M059J (cell line): ENCODE measurements at places on chromosomes 1 and 21.

- no peak for DNase-seq
These were observed 82.8 kb downstream of the LRRC53 start for GRCh38 chr1:74429580-74429979.

DNA sequence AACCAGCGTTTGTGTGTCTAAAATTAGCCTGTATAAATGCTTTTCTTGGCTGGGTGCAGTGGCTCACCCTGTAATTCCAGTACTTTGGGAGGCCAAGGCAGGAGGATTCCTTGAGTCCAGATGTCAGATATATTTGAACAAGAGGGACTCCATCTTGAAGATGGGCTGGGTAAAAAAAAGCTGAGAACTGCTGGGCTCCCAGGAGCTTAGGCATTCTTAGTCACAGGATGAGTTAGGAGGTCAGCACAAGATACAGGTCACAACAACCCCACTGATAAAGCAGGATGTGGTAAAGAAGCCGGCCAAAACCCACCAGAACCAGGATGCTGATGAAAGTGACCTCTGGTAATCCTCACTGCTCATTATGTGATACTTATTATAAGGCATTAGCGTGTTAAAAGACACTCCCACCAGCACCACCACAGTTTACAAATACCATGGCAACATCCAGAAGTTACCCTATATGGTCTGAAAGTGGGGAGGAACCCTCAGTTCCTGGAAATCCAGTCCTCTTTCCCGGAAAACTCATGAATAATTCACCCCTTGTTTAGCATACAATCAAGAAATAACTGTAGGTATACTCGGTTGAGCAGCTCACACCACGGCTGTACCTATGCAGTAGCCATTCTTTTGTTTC, 36.2 kb upstream of the ZNF496 start:
- peak; percentile 87 for DNase-seq

DNA sequence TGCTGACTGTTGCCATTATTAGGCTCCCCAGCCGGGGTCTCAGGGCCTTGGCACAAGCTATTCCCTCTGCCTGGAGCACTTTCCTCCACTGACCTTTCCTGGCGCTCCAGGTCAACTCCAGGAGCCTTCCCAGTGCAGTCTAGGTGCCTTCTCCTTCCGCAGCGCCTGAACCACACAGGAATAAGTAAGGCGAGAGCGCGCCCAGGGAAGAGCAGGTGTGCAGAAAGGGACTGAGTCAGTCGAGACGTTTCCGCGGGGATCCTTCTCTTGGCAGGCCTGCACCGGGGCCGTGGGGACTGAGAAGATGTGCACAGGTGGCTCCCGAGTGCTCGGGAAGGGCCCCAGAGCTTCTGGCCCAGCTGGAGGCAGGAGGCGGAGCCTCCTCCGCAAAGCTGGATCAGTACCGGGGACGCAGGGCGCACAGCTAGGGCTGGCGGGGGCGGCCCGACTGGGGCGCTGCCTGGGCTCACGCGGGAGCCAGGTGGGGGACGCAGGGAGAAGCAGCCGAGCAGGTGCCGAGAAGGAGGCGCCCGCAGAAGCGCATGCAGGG, 765 bp upstream of the BMP8A start:
- no peak for DNase-seq

GRCh38 chr1:86396498-86396890, 371 bp upstream of the ODF2L start:
- no peak for DNase-seq

GRCh38 chr1:78843546-78843945, 163.0 kb downstream of the ADGRL4 start:
- DNase-seq = peak; percentile 18

- DNase-seq = no peak
These were observed 7.0 kb downstream of the KCND3 start for GRCh38 chr1:111982428-111982827.

GRCh38 chr1:101996825-101997465, at the start of gene OLFM3:
Gene OLFM3 (minus strand): TSS chr1:101996926.
- DNase-seq = no peak

- DNase-seq = no peak
These were observed 209.6 kb downstream of the GREM2 start for GRCh38 chr1:240402326-240402725.

- DNase-seq = no peak
These were observed 946 bp upstream of the HNRNPR start for GRCh38 chr1:23344987-23345472.

DNA sequence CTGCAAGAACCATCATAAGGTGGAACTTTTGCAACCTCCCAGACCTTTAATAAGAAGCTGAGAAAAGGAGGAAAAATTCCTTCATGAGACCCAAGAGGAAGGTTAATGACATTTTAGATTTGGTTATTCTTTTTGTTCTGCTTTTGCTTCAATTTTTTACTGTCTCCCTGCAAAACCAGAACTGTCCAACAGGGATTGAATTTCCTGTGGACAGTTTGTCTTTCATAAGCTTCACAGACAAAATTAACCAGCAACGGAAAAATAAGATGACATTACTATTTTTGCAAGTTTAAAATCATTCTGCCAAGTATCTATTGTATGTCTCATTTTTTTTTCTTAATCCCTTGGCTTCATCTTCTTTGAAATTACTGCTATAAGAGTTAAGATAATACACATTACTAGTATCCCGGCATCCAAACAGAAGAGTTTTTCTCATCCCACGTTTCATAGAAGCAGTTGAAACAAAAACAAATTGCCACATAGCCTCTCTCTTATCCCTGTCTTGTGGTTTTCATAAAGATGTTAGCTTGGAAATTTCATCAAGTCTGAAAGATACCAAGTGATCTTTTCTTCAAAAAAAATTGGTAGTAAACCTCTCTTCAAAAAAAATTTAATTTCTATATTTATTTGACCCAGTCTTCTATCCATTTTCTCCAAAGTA, 465.3 kb upstream of the PTBP2 start:
- no peak for DNase-seq

DNA sequence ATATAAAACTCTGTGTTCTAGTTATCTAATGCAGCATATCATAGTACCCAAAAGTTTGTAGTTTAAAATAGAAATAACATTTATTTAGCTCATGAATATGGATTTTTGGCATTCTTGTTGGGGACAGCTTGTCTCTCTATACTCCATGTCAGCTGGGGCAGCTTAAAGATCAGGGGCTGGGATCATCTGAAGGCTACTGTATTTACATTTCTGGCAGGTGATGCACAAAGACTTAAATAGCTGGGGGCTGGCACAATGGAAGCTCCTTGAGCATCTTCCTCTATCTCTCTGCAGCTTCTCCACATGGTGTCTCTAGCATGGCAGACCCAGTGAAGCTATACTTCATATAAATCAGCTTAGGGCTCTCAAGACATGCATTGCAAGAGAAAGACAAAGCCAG, 55.6 kb upstream of the DAB1 start:
- no peak for DNase-seq

- DNase-seq = peak; percentile 88
These were observed 11.2 kb upstream of the PHC2 start for GRCh38 chr1:33442141-33442540.

DNA sequence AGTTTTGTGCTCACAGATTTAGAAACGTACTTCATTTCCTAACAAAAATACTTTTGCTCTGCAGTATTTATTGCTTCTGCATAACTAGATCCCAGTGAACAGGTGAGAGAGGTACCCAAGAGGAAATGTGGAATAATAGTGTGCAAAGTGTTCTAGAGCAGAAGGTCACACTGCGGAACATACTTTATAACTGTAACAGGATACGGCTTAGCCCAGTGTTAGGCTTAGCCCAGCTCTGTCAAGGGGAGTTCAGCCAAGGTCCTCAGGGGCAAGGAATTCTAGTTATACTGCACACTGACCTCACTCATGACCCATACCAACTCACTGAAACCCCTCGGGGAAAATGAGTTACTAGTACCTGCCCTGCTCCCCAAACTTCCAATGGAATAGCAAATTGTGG, 55.3 kb downstream of the PTPN14 start:
- DNase-seq = peak; percentile 71

DNA sequence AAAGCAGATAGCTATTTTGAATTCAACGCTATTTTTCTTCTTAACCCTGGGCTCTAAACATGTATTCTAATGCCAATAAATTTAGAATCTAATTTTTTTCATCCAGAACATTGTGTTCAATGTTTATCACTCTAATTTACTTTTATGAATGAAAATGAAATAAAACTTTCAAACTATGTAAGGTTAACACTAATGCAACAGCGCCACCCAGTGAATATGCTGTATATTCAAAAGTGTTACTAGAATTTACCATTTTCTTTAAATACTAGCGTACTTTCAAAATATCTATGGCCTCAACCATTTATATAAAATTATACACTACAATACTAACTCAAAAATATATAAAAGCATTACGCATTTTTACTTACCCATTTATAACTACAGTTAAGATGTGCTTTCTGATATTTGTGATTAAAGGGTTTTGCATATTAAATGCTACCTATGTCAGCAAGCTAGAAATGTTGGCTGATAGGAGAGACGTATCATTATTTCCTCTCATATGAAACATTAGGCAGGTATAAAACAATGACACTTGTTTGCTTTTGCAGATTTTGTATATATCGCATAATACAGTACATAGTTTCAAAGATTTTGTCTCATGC, 5.9 kb upstream of the NUF2 start:
- peak; percentile 49 for DNase-seq

GRCh38 chr1:115791816-115792215, 23.3 kb upstream of the CASQ2 start:
- DNase-seq = no peak

DNA sequence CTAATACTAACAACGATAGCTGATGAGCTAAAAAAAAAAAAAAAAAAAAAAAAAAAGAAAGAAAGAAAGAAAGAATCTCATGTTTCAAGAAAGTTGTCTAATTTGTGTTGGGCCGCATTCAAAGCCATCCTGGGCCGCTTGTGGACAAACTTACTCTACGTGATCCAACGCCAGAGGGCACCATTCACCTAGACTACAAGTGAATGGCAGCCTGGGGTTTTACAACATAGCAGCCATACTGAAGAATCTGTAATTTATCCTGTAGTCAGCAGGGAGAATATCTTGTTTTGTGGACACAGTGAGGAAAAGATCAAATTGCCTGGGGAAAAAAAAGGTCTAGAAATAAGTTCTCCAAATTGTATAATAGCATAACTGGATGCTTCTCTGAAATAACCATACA, 47.0 kb downstream of the CYP2J2 start:
- peak; percentile 60 for DNase-seq

DNA sequence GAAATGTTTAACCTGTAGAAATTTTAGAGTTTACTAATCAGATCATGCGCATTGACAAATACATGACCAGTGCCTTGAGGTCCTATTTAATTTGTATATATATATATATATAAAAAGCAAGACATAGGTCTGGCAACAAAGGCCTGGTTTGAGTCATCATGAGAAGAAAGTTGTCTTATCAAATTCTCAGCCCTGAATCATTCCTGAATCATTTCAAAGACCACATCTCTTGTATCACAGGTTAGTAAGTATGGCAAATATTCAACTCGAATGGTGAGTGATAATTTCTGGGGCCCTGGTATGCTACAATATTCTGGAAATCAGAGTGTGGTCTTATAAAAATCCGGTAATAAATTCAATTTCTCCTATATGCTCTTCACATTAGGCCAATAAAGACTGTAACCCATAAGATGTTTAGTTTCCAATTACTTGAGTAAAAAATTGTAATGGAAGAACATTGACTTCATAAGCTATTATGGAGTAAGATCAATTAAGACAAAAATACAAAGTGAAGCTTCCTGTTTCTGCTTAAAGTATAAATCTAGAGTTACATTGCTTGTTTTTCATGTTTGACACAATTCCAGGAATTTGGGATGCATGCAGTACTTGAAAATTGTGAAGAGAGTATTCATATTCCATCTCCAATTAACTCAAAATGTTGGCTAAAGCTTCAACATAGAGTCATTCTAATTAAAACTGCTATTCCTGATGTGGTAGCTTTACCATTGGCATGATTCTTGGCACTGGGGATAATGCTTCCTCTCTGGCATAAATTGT, 309.4 kb downstream of the BRINP3 start:
- DNase-seq = peak; percentile 55

DNA sequence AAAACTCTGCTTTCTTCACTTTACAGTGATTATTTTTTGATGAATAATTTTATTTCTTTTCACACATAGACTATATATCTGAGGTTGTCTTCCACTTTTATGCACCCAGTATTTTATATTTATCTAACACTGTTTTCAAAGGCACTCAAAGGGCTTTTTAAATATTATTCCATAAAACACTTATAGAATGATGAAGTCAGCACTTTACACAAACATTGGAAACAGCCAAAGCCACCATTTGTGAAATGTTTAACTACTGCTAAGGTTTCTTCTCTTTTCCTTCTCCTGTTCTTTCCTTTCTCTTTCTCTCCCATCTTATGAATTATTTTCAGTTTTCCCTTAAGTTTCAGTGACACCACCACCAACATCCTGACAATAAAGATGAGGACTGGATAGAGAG, 317.7 kb upstream of the FAM78B start:
- DNase-seq = no peak

GRCh38 chr21:41459884-41460534, 34.0 kb downstream of the MX1 start:
- peak; percentile 68 for DNase-seq

DNA sequence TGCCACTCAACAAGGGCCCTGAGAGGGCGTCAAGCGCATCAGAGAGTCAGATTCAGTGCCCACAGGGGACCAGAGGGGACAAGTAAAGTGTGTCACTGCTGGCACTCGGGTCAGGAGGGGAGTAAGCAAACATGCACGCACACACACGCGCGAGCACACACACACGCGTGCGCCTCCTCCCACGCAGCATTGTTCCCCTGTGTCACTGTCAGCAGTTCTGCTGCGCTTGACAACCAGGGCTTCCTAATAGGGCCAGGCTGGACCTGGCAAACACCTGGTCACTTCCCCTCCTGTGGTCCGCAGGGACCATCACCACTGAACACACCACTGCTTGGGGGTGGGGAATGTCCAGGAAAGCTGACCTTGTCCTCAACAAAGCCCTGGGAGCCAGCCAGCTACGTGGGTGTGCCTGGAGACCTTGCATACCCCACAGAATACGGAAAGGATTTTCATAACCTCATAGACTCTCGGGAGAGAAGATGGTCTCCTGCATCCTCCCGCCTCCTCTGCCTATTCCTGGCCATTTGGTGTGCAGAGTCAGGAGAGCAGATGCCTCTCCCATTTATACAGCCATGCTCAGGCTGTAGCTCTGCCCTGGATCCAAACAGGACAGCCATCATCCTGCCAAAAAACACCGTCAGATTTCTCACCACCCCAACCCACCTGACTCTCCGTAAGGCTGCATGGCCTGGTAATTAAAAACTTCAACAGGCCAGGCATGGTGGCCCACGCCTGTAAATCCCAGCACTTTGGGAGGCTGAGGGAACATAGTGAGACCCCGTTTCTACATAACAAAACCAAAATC, 73.2 kb downstream of the SSBP3 start:
- DNase-seq = no peak

GRCh38 chr1:6612641-6613360, 730 bp upstream of the PHF13 start:
- DNase-seq = peak; percentile 60

DNA sequence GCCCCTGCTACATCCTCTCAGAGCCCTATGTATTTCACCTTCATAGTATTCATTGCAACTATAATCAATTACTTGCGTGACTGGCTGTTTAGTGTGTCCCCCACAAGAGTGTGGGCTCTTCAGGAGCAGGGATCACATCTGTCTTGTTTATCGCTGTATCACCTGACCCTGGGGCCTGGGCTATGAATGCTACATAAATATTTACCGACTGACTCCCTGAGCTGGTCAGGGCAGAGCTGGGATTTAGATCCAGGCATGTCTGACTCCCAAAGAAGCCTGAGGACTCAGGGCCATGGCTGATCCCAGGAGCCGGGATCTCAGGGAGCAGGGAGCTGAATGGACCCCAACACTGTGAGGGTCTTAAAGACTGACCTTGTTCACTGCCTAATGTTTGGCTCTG, 49.7 kb downstream of the AHDC1 start:
- DNase-seq = no peak

GRCh38 chr1:245679821-245680780, 525.3 kb downstream of the KIF26B start:
- no peak for DNase-seq
